Posterior cingulate gyrus (tissue), 11 donors: ENCODE measurements at places on chromosomes 2 and 18.

DNA sequence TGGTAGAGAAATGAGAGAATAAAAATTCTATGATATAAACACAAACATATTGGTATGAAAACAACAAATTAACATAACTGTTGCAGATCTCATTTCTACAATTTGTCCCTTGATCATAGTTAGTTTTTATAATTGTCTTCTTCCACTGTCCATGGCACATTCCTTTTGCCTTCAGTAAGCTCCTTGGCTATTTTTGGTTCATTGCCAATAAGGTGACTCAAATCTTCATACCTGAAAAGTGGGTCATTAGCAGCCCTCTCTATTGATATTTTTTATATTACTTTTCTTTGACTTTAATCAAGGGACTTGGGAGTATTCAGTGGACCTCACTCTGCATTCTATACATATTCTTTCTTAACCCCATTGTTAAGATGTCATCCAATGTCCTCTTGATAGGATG is 552.9 kb downstream of the TDRD15 start:
- no peak for DNase-seq

GRCh38 chr2:216505133-216506106 is 6.8 kb downstream of the RPL37A start:
- no peak for DNase-seq

GRCh38 chr2:11683966-11684365 is 14.0 kb upstream of the NTSR2 start:
- no peak for DNase-seq

DNA sequence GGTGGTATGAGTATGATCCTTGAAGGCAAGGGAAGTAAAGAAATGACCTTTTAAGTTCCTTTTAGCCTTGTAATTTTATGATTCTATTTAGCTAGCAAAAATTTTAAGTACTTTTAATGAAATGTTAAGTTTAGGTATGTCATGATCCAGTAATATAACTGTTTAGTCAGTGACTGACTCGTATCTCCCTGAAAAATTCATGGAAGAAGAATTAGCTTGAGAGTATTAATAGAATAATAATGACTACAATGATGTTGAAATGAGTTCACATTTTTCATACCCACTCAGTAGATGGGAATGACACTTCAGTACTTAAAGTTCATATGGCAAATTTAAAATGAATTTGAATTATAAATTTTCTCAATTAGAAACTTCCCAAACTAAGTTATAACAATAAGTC is 14.6 kb downstream of the RAB3GAP1 start:
- no peak for DNase-seq

- DNase-seq: no peak
Observed at GRCh38 chr2:111519071-111519470, 364.9 kb downstream of the ANAPC1 start.

DNA sequence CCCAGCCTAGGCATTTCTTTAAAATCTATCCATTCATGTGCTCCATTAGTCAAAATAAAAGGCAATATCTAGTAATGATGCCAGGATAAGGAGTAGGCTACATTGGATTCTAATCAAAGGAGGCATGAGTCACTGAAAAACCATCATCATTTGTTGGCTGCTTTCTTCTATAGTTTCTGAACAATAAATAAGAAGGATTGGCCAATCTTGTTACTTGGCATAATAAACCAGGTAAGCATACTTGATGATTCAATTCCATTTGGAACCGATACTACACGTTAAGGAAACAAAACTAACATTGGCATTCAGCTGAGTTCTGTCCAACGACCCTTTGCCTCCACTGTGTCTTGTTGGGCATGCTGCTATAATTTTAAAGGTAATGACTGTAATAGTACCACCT is 27.2 kb downstream of the ATP8B1 start:
- no peak for DNase-seq

GRCh38 chr2:96486696-96487095 is 18.5 kb downstream of the NEURL3 start:
- no peak for DNase-seq

- DNase-seq: no peak
Observed at GRCh38 chr18:48841381-48842258, 109.1 kb downstream of the SMAD7 start.

DNA sequence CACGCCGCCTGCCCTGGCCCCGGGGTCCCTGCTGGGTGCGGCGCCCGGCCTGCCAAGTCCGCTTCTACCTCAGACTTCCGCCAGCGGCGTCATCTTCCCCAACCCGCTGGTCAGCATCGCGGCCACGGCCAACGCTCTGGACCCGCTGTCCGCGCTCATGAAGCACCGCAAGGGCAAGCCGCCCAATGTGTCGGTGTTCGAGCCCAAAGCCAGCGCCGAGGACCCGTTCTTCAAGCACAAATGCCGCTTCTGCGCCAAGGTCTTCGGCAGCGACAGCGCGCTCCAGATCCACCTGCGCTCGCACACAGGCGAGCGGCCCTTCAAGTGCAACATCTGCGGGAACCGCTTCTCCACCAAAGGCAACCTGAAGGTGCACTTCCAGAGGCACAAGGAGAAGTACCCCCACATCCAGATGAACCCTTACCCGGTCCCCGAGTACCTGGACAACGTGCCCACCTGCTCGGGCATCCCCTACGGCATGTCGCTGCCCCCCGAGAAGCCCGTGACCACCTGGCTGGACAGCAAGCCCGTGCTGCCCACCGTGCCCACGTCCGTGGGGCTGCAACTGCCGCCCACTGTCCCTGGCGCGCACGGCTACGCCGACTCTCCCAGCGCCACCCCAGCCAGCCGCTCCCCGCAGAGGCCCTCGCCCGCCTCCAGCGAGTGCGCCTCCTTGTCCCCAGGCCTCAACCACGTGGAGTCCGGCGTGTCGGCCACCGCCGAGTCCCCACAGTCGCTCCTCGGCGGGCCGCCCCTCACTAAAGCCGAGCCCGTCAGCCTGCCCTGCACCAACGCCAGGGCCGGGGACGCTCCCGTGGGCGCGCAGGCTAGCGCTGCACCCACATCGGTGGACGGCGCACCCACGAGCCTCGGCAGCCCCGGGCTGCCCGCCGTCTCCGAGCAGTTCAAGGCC is 13.7 kb downstream of the SALL3 start:
- peak; percentile 60 for DNase-seq

GRCh38 chr18:78422336-78422735 is 557.3 kb upstream of the SALL3 start:
- no peak for DNase-seq

- no peak for DNase-seq
Observed at GRCh38 chr2:134706587-134707329, 12.0 kb downstream of the TMEM163 start.

DNA sequence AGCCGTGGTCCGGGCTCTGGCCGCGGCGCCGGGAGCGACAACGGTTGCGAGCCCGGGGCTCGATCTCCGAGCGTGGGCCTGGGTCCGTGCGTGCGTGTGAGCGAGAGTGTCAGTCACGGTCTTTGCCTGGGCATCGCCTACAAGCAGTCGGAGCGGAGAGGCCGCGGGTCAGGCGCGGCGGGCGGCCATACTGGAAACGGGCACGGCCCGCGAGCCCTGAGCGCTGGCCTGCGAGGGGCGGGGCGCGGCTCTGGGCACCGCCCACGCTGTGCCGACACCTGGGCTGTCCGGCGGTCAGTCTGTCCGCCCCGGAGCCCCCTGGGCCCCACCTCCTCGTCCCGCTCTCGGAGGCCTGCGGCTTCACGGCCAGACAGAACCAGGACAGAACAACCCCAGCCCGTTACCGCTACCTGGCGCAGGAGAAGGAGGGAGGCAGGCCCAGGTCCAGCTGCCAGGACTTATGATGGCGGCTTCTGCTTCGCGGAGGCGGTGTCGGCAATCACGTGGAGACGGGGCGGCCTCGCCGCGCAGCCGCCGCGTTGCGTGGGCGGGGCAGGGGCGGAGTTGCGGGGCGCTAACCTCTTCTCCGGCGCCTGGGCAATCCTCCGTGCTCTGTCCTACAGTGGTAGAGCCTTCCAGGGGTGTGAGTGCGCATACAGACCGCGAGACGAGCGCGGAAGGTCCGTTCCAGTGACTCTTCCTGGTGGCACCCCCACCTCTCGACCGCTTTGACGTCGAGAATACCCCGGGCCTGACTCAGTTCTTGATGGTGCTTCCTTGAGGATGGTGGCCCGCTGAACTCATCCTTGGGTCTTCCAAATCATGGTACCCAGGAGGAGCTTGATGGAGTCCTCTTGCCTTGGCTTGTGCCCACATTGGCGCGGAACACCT is at the start of gene TMEM131:
Gene TMEM131 (minus strand): TSS at position 215 of the 891 bp plus-strand sequence. CDS start 286 bp downstream, outside the sequence.
- peak; percentile 89 for DNase-seq

GRCh38 chr18:51133580-51134160 is 63.8 kb downstream of the MEX3C start:
- no peak for DNase-seq

DNA sequence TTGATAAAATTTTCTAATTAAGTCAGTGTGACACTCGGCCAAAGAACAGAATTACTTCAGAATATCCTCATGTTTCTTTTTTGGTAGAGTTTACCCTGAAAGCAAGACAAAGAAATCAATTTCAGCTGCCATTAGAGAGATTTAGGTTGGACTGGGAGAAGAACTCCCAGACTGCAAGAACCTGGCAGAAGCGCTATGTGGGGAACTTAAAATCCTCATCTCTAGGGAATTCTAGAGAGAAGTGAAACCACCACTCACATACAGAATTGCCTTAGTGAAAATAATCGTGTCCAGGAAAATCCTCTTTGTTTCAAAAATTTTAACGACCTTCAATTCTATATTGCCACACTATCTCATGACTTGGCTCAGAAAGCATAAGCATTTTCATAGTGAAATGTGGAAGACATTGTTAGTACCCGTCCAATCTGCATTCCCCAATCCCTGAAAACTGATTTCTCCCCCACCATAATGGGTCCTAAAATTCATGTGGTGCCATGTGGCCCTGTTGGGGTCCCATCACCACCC is 297.3 kb upstream of the MEIS1 start:
- no peak for DNase-seq

DNA sequence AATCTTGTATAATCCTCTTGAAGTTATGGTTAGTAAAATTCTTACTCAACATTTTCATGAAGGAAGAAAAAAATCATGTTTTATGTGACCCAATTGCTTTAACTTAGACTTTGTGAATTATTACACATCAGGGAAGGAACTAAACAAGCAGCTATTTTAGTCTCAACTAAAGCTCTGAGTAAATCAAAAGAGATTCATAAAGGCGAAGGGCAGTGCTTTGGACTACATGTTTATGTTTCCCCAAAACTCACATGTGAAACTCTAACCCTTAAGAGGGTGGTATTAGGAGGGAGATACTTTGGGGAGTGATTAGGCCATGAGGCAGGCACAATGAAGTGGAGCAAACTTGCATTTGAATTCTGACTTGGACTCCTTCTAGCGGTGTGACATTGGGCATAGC is 283.7 kb upstream of the POU3F3 start:
- no peak for DNase-seq

DNA sequence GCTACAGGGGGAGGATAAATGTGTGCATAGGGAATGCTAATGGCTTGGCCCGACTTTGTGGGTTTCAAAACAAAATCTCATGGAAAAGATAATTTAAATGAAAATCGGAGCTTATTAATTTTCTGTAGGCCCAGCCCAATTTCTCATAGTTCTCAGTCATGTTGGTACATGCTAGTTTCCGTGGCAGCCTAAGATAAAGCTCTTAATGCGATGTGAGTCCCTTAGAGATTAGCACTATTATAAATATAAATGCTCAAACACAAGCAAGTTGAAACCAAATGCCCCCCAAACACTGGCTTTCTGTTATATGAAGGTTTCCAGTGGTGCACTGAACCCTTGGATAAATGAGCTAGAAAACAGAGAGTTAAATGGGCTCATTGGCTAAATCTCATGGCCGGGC is 168.0 kb downstream of the BCL2 start:
- no peak for DNase-seq

DNA sequence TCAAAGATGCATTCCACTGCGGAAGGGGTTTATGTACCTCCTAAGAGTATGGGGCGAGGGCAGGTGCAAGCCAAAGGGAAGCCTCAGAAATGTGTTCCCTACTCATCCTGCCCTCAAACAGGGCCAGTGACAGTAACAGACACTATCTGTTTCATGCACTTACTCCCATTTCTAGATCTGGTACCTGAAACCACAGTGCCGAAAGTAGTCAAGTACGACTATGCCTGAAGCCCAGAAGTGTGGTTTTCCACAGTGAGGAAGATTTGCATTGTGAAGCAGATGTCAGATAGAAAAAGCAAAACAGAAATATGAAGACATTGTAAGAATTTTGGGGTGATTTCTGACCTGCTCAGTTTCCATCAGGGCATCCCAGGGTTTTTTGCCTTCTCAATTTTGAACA is 748.7 kb downstream of the RNF144A start:
- DNase-seq: no peak

DNA sequence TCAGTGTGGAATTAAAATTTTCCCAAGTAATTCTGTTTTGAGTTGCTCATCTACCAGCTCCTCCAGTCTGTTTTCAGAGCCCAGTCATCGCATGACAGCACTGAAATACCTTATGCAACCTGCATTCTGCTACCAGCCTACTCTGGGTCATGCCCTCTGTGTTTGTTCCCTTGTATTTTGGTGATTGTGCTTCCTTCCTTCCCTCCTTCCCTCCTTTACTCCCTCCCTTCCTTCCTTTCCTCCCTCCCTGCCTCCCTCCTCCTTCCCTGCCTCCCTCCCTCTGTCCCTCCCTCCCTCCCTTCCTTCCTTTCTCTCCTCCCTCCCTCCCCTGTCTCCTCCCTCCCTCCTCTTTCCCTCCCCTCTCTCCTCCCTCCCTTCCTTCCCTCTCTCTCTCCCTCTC is 289.6 kb downstream of the CDH2 start:
- no peak for DNase-seq

DNA sequence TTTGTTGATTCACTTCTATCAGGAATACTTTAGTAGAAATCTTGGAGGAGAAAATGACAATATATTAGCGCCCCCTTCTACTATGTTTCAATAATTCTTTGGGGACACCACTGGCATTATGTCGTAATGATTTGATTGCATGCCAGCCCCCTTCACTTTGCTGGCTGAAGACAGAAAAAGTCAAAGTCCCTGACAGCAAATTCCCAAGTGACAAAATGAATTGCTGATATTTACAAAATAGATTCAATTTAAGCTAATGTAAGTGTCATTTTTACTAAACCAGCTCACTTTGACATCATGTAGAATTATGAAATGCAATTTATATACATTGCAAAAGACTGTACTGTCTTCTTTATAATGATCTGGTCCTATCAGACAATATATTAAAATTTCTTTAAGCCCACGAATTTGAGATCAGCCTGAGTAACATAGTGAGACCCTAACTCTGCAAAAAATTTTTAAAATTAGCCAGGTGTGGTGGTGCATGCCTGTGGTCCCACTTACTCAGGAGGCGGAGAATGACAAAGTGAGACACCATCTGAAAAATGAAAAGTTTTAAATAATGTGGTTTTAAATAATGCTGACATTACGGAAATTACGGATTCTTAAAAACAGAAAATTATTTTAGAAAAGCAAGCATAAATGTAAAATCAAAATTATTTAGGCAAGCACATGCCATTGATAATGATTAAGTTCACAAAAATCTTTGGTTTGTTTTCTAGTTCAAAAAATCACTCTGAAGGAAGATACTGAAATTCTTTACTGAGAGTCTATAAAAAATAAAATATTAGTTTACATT is 520.1 kb upstream of the PKDCC start:
- DNase-seq: no peak
